ENCODE measurements at places on chromosomes 12 and 14. TPM values are rescaled to one million over a fixed set of nuclear protein-coding genes. Genes with fewer than 3 reads are reported as not detected.

GRCh38 chr14:40273417-40273816 lies 841.2 kb upstream of the FBXO33 start:
- no peak for DNase-seq

GRCh38 chr12:92573104-92573503 lies 129.7 kb upstream of the PLEKHG7 start:
- DNase-seq, result no peak

DNA sequence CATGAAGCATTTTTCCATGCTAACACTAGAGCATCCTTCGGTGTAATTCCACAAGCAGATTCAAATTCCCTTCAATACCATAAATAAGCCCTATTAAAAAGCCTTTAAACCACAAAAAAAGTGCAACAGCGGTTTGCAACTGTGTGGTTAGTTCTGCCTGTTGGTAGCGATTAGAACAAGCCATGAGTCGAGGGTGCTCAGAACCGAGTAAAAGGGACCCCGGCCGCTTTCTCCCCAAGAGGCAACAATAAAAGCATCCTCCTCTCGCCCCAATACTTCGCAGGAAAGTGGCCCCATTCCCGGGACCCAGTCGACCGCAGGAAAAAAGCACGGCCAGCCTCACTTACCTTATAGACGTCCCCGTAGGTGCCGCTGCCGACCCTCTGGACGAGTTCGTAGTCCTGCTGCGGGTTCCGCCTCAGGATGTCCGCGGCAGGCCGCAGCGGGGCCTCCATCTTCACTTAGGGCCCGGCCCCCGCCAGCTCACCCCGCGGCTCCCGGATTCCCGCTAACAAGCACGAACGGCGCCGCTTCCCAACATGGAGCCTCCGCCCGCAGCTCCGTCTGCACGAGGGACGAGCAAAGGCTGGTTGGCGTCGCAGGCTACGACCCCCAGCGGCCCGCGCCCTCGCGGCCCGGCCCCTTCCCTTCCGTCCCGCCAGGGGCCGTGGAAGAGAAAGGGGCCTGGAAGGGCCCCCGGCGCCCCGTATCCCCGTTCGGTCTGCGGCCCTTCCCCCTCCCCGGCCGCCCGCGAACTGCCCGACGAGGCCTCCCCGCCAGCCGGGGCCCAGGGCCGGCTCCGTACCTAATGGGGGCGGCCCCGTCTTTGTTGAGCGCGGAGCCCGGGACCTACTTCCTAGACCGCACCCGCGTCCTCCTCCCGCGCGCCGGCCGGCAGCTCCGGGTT lies 521 bp downstream of the MAP4K5 start:
- DNase-seq, result peak; percentile 54

DNA sequence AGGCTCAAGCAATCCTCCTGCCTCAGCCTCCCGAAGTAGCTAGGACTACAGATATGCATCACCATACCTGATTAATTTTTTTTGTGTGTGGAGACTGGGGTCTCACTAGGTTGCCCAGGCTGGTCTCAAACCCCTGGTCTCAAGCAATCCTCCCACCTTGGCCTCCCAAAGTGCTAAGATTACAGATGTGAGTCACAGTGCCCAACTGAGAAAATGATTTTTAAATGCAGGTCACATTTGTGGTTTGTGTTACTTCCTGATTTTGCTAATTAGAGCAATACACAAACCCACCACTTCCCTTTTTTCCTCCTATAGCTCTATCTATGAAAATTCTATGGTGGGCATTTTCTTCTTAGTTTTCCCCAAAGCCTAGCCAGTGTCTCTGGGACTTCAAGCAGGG lies 45.5 kb upstream of the TMEM263 start:
- no peak for DNase-seq

DNA sequence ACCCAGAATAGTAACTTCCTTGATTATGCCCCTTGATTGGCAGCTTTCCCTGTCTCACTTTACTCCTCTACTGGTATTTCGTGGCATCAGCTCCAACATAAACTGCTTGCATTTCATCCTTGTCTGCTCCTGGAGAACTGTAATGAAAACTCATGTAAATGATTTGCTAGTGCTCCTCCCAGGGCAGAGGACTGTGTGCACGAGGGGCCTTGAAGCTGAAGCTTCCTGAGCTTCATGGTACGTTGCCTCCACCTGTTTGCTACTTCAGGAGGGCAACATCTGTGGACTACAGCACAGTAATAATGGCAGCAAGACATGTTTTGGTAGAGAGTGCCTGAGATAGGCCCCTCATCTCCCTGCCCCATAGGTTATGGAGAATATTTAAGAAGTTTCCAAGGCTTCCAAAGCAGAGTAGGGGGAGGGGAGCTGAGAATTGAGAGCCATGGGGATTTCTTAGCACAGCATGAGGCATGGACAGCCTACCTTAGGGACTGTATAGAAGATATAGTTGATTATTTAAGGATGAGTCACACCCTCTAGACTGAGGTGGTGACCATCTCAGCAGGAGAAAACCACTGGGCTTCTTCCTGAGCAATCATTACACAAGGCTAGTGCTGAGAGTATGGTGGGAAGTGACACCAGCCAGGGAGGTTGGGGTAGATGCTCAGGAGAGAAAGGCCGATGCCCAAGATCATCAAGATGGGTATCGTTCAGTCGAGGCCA lies 29.5 kb downstream of the CCDC198 start:
- DNase-seq, result no peak

Gene ENDOU
- not detected for total RNA-seq

Gene DERA
- 35.7 TPM for total RNA-seq

Gene KRT82
- not detected for total RNA-seq
